ENCODE measurements at places on chromosomes 6 and 20. TPM values are rescaled to one million over a fixed set of nuclear protein-coding genes. Genes with fewer than 3 reads are reported as not detected.

- no peak for DNase-seq
Observed at GRCh38 chr6:168866534-168866933, 387.1 kb downstream of the THBS2 start.

GRCh38 chr6:73624896-73625295 lies 28.9 kb downstream of the SLC17A5 start:
- DNase-seq: no peak

DNA sequence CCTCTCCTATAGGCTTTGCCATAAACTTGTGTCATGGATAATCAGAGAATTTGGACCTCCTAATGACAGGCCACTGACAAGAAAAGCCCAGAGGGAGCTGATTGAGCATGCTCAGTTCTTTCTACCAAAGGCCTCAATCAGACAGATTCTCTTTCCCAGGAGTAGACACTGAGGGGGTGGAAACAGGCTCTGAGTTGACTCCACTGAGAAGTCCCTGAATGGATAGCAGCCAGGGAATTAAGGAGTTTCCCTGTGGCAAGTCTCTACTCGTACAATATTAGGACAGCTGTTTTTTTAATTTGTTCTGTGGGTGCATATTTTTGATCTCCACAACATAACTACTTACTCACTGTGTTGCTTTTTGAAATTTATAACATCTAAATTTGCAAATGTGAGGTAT lies 63.3 kb downstream of the SLC16A10 start:
- no peak for DNase-seq

- DNase-seq: no peak
Observed at GRCh38 chr6:30091577-30092381, 16.2 kb upstream of the RNF39 start.

DNA sequence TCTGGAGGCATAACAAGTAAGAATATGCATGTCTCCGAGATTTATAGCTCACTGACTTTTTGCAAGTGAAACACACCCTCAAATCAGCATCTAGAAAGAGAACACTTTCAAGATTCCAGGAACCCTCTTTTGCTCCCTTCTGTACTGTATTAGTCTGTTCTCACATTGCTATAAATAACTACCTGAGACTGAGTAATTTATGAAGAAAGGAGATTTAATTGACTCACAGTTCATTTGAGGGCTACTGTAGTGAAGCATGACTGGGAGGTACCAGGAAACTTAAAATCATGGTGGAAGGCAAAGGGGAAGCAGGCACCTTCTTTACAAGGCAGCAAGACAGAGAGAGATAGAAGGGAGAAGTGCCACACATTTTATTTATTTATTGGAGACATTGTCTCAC lies 269.9 kb downstream of the UTRN start:
- DNase-seq: no peak

DEFB124 gene
- not detected for total RNA-seq

DNA sequence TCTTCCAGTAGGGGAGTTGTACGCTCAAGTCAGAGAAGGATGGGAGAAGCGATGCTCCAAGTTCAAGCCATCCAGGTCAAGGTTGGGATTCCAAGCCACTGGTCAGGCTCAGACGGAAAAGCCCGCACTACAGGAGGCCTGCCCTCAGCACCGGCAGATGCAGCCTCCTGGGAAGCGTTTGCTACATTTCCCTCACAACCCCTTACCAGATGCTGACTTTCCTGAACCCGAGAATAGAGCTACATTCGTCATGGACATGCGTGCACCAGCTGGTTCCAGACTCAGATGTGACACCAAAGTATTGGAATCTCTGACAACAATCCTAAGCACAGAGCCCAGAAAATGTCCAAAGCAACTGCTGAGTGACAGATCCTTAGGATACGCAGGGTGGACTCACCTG lies 174.8 kb downstream of the SASH1 start:
- DNase-seq: no peak
